Activated B cell treated with CpG ODN at 0.5 μM for 24 hours (primary cell): ENCODE measurements at places on chromosomes 5 and 9.

DNA sequence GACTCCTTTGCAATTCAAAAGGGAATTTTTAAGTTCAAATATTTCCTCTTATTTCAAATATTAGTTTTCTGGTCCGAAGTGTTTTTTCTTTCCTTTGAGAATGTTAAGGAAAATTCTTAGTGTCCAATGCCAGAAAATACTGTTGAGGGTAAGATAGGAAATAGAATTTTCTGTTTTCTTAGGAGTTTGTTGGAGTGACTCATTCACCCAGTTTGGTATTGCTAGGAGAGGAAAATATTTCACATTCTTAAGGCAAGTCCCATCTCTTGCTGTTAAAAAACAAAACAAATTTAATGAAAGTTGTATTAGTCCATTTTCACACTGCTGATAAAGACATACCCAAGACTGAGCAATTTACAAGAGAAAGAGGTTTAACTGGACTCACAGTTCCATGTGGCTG is 349.2 kb upstream of the ADAMTSL1 start:
- no peak for DNase-seq

DNA sequence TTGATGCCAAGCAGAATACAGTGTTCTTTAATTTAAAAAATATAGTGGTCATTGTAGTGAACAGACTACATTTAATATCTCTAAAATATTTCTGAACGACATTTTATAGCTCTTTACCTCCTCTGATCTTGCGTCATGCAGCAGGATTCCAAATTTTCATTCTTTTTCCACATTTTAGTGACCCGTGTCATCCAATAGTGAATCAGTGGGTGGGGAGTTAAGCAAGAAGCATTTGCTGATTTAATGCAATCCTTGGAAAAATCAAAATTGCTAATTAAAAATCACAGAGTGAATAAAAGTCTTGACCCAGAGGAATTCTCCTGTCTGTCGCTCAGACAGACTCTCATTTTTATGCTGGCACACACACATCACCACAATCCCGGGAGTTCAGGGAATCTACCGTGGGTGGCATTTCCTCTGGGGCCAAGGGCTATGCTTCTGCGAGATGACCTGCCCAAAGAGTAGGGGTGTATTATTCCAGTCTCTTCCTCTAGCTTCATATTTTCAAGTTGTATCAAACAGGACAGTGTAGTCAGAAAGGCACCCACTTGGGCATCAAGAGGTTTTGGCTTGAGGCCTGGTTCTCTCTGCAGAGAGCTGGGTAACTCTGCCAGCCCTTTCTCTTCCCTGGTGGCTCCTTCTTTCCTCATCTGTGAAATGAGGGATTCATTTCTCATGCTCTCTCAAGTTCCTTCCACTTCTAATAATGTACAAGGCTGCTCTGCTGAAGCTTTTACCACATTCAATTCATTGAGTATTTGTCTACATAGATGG is 24.8 kb upstream of the OTP start:
- no peak for DNase-seq

DNA sequence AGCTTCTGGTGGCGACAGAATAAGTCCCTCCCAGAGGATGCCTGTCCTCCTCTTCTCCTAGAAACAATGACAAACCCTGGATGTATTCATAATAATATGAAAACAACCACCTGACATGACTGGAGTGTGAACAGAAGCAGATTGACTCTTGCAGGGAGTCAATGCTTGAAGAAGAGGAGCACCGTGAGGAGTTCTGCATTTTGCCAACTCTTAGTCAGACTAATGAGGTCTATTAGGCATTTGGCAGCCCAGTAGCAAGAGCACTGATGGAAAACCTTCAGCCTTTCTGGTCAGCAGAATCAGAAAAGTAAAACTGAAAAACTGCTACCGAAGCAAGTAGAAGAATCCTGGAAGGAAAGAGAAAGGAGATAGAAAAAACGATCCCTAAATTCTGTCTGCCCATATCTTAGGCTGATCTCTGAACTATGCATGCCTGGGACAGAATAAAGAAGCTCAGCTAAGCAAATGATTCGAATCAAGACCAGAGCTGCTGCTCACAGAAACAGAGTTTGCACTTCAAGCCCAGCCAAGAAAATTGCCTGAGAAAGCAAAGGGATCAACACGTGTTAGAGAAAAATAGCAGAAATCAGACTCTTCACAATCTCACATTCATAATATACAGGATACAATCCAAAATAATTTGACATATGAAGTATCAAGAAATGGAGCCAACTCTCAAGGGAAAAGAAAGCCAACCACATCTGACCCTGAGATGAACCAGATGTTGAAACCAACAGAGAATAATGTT is 69.5 kb upstream of the OSMR start:
- DNase-seq, result no peak

DNA sequence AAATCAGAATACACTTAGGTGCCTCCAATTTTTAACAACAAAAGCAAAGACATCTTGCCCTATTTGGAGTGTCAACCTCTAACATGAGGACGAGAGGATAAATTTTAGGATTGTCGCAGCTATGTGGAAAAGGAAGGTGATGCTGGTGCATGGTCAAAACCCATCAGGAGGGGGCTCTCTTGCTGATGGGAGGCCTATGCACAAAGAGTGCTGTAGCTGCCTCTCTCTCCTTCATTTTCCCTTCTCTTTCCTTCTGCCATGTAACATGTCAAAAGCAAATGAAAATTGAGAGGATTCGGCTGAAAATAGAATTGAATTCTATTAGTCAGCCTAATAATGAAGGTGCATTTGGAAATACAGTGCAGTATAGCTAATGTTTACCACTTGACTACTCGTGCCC is 578.7 kb upstream of the ZNF462 start:
- no peak for DNase-seq

DNA sequence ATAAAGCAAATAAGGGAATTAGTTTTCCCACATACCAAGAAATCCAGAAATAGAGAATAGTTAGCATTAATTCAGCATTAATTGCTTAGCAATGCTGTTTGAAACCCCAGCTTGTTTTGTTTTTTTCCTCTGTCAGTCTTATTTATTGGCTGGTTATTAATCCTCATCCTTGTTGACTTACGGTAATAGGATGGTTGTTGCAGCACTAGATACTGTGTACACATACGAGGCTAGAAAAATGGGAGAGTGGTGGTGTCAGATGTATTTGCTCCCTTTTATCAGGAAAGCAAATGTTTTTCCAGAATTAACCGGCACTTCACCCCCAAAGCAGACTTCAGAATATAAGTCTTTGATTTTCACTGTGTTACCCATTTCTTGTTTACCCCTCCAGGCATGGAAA is 60.4 kb downstream of the ERBIN start:
- no peak for DNase-seq

DNA sequence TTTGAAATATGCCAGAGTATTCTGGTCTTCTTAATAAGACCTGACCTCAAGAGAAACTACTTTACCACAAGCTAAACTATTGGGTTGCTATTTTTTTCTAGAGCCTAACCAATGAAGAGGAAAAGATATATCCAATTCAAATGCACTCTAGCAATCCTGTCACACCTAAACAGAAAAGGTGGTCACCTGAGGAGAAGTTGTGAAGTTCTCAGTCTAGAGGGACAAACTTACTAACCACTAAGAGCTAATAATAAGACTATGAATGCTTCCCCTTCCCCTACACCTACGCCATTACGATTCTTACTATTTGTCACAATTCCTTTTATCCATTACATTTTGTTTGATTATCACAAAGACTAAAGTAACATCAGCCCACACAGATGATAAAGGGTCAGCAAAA is 29.7 kb downstream of the RLN2 start:
- DNase-seq, result no peak

- no peak for DNase-seq
Observed at GRCh38 chr9:106738109-106738508, 124.9 kb upstream of the ZNF462 start.

GRCh38 chr9:114910541-114910940 is 19.9 kb downstream of the TNFSF8 start:
- no peak for DNase-seq

DNA sequence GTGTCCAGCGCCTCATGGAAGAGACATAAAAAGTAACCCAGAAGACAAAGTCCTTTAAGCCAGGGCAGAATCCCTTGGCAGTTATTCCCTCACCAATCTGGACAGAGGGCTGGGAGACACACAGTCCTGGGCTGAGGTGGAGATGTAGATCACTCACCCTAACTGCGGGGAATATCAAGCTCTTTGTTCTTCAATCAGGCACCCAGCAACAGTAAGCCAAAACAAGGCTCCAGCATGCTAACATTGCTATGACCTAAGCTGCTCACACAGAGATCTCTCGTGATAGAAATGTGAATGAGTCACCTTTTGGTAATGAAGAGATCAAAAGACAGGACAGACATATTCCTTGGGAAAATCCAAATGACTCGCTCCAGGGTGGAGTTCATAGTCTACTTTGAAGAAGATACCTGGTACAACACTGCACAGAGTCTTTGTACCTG is 101.3 kb downstream of the FBN2 start:
- no peak for DNase-seq

DNA sequence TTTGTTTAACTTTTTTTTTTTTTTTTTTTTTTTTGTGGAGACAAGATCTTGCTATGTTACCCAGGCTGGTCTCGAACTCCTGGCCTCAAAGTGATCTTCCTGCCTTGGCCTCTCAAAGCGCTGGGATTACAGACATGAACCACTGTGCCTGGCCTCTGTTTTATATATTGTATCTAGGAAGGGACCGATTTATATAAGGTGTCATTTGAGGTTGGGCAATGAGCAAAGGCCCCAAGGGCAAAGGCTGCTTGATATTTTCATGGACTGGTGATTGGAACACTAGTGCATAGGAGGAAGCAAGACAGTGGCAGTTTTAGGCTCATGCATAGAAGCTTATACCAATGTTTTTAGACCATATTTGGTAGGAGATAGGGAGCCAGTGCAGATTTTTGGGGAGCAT is 3.2 kb downstream of the SLC26A2 start:
- no peak for DNase-seq
